GM04504 (cell line): ENCODE measurements at places on chromosomes 11 and 22.

GRCh38 chr11:84788220-84788619, 838.9 kb downstream of the DLG2 start:
- no peak for DNase-seq

GRCh38 chr22:32693102-32693501, 108.4 kb upstream of the TIMP3 start:
- no peak for DNase-seq

GRCh38 chr22:48819961-48820360, 1007.7 kb downstream of the BRD1 start:
- no peak for DNase-seq

DNA sequence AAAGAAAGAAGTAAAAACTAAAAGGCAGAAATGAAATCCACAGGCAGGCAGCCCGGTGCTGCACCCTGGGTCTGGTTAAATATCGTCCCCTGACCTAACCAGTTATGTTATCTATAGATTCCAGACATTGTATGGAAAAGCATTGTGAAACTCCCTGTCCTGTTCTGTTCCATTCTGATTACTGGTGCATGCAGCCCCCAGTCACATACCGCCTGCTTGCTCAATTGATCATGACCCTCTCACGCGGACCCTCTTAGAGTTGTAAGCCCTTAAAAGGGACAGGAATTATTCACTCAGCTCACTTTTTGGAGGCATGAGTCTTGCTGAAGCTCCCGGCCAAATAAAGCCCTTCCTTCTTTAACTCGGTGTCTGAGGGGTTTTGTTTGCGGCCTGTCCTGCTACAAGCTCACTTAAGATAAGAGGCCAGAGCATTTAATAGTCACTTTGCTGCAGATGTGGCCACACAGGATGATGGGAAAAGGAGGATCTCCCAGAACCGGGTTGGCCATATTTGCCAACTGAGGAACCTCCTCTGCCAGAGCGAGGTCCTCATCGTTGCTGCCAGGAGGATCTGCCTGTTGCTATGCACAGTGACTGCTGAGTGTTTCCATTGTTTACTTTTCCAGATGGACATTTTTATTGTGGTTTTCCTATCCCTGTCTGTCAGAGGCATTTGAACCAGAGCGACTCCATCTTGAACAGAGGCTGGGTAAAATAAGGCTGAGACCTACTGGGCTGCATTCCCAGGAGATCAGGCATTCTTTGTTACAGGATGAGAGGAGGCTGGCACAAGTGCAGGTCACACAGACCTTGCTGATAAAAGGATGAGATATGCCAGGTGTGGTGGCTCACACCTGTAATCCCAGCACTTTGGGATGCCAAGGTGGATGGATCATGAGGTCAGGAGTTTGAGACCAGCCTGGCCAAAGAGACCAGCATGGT, 10.2 kb downstream of the C11orf96 start:
- no peak for DNase-seq
